ENCODE measurements at places on chromosomes 7 and 10.

DNA sequence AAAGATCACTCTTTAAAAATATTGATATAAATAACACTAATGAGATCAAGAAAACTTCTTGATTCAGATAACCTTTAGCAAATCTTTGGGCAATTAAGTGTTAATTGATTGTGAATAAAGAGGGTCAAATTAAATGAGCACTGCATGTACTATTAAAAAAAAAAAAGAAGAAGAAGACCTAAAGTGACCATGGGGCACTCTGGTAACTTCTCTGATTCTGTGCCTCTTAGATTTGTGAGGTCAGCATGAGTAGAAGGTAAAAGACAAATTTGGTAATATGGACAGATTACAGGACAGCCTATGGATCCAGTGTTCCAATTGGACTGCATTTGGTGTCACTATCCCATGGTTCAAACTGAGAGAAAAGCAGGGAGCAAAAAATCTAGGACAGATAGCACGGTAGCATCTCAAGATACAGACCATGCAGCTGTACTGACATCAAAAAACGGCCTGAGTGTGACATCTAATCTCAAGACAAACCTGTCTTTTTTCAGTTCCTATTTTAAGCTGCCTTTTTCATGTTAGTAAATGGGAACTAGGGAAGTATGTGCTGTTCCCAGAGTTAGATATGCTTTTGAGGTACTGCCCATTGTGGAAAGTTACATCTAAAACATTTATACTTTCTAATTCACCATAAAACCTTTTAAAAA is 128.0 kb downstream of the KCND2 start:
- no peak for DNase-seq

DNA sequence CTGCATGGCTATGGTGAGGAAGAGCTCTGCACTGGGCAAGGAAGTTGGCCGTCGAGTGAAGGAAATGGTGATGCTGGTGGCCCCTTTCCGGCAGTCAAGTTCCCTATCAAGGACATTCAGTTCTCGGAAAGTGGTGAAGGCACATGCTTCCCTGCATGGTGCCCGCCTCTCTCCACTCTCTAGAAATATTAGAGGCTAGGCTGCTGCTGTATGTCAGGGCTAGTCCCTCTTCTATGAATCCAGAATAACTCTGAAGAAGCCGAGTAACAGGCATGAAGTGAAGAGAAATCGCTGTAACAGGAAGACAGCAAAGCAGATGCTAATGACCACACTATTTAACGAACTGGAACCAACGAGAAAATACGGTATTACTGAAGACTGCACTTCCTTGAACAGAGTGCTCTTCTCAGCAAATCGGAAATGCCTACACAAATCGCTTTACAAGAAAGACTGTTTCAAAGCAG is 5.4 kb downstream of the IDI1 start:
- no peak for DNase-seq

DNA sequence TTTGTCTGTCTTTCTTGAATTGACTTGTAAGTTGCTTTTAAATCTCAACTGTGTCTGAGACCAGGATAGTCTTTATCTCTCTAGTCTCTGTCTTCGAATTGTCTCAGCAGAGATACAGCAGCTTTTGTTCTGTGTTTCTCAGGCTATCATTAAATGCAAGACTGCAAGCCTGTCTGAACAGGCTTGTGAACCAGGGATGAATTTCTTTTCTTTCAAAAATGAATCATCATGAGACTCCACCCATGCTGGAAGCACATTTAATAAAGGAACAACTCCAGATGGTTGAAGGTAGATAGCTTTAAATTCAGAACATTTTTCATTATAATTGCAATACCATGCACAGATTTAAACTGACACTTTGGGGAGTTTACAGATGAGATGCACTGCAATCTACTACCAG is 155.9 kb downstream of the SEC23IP start:
- no peak for DNase-seq

DNA sequence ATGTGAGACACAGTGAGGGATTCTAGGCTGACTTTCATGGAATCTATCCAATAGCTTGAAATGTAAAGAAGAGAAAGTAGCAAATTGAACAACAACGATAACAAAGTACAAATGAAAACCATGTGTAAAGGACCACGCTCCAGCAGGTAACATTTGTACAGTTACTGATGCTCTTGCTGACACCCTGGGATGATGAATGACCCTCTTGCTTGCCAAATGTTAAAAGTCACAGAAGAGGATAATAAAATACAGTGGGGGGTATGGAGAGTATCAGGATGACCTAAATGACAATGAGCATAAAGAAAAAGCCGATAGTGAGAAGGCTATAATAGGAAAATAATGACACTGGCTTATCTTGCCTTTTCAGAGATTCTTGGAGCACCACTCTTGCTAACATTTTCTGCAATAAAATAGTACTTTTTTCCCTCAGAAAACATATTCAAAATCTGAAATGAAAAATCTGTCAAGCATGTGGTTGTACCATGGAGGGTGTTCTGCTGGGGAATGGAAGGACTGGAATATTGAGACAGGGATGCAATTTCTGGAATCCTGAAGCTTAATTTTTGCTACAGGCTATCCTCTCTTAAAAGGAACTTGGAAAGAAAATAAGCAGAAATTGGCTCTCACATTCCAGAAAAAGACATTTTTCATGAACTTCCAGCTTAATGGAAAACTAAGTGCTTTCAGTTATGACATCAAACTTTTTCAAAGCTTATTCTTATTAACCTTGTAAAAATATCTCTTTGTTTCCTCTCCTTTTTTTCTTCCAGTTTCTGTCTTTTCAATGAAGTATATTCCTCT is 303.2 kb upstream of the GHITM start:
- DNase-seq: no peak

DNA sequence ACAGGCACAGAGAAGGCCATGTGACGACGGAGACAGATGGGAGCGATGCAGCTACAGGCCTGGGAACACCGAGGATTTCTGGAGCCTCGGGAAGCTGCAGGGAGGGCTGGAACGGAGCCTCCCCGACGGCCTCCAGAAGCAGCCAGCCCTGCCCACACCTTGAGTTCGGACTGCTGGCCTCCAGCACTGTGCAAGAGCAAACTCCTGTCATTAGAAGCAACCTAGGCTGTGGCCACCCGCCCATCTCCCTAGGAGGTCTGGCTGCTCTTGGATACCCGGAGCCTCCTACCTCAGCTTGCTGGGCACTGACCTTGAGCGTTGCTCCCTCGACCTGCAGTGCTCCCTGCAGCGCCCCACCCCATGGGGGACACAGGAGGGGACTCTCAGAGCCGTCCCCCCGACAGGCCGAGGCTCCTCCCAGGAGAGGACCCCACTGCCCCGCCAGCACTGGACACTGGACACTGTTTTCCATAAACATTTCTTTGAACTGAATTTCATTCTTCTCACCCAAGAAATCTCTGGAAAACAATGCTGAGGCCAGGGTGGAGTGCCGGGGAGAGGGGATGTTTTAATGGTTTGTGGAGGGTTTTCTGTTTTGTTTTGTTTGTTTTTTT is 22.5 kb upstream of the TNRC18 start:
- DNase-seq: no peak

DNA sequence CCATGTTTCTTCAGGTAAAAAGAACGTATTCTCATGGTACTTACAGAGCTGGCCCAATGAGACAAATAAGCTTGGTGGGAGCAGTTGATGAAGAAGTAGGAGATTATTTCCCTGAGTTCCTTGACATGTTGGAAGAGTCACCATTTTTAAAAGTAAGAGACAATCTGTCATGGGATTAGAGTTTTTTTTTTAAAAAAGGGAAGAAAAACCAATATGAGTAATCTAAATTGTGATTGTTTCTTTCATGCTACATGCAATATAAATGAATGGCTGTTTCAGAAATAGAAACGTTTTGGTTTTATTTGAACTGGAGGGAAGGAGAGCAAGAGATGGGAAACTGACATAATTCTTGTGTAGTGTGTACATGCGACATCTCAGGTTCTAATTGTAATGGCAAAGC is 32.8 kb downstream of the TMEM60 start:
- no peak for DNase-seq

GRCh38 chr7:142478479-142479220 is 220.8 kb upstream of the PRSS58 start:
- no peak for DNase-seq

DNA sequence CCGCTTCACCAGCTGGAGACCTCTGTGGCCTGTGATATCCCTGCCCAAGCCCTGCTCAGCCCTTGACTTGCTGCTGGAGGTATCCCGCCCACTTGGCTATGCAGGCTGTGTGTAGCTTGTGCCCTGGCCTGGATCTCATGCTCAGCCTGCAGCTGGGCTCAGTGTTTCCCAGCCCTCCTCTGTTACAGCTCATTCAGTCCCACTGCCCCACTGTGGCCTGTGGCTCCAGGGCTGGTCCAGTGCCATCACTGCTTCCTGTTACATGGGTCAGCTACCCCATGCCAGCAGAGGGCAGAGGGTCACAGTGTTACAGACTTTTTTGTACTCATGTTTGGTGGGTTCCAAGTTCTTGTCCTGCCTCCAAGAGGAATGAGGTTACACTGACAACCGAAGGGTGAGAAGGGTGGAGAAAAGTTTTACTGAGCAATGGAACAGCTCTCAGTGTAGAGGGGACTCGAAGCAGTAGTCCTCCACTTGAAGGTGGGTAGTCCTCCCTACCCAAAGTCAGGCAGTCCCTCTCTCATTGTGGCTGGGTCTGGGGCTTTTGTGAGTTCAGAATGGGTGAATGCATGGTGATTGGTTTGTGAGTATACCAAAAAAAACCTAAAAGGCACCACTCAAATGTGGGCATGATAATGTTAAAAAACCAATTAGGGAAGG is 100.4 kb downstream of the ANKRD7 start:
- DNase-seq: no peak

DNA sequence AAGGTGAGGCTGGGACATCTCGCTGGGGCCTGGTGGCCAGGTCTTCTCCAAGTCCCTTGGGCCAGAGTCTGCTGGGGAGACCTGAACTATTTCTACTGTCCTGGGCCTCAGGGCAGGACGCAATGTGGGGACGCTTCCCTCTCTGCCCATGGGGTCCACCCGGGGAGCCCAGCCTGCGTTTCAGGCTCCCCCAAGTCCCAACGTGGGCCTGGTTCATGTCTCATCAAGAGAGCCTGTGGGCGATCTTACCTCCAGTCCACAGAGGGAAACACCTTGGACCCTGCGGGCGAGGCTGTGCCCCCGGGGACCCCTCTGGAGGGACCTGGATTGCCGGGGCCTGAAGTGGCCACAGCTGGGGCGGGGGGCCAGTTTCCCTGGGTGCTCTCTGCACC is 91.7 kb downstream of the DNAJB6 start:
- DNase-seq: no peak

- DNase-seq: no peak
Observed at GRCh38 chr7:1060315-1061072, 16.1 kb downstream of the GPR146 start.

GRCh38 chr10:12484941-12485805 is 135.8 kb downstream of the CAMK1D start:
- DNase-seq: no peak

GRCh38 chr10:8312079-8312478 is 257.6 kb downstream of the GATA3 start:
- no peak for DNase-seq

GRCh38 chr7:71976645-71977044 is 435.5 kb downstream of the CALN1 start:
- DNase-seq: no peak

GRCh38 chr10:78260141-78260540 is 226.5 kb downstream of the RPS24 start:
- no peak for DNase-seq

DNA sequence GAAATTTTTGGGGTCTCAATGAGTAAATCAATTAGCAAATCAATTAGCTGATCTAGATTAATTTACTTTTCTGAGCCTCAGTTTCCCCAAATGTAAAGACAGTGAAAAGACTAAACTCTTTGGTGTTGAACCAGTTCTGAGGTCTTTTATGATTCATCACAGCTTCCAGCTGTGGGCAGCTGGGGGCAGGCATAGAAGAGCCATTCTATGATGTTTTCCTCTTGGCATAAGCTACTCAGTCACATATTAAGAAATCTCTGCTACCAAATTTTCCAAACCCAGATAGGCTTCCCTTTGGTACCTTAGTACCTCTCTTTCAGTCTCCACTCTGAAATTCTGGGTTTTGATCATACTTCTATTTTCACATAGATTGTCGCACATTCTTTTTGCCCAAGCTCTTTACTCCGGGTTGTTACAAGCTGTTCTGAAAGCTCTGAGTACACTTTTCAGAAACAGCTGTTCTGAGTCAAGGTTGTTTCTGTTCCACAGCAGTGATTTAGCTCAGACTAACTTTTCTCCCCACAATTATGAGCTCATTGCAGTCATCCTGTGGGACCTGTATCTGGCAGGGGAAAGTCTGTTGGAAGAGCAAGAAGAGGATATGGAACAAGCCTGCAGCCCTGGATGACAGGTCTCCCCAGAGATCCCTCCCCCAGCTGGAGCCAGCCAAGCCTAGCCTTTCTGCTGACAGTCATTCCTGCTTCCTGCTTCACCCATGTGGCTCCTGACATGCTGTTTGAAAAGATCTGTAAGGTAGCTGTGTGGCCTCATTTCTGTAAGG is 599.6 kb upstream of the GHITM start:
- no peak for DNase-seq

GRCh38 chr7:28685644-28686417 is 272.3 kb downstream of the TRIL start:
- no peak for DNase-seq

GRCh38 chr10:87771871-87772500 is 46.0 kb downstream of the ATAD1 start:
- DNase-seq: no peak

GRCh38 chr7:44184206-44184872 is 4.9 kb downstream of the GCK start:
- DNase-seq: no peak

DNA sequence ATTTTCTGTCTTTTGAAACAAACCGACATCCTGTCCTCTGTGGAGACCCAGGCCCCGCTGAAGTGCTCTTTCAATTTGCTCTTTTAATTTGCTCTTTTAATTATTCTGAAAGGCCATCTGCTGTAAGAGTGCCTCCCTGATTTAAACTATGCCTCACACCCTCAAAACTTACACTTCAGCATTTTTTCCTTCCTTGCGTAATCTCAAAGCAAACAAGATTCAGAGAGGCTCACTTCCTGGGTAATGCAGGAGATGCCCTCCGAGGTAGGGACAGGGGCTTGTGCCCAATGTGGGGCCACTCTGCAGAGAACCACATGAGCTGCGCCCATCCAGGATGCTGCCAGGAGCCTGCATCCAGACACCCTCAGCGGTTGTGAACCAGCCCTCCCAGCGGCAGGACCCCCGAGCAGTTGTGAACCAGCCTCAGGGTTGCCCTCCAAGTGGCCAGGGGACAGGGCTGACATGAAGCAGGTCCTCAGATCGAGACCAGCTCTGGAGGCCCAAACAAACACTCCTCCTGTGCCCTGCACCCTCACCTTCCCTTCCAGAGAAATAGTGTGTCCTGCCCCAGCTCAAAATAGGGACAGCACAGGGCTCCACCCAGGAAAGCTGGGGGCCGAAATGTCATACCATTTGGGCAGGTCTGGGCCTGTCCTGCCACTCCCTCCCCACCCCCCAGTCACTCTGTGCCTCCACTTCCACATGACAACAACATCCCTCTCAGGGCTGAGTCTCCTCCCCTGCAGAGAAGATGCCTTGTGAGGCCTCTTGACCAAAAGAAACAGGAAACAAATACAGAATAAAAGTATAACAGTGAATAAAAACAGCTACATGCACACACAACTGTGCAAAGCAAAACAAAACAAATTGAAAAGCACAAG is 190.4 kb downstream of the PTPRN2 start:
- no peak for DNase-seq

- no peak for DNase-seq
Observed at GRCh38 chr10:51640120-51640819, 59.1 kb downstream of the CSTF2T start.

GRCh38 chr10:81576336-81576735 is 298.7 kb upstream of the NRG3 start:
- DNase-seq: no peak
